ENCODE measurements at places on chromosomes 3 and 15.

- DNase-seq: peak; percentile 78
Measured at GRCh38 chr3:126245811-126246727, 65.7 kb upstream of the ALDH1L1 start.

- DNase-seq: no peak
Measured at GRCh38 chr15:73723191-73723590, 30.0 kb downstream of the INSYN1 start.

DNA sequence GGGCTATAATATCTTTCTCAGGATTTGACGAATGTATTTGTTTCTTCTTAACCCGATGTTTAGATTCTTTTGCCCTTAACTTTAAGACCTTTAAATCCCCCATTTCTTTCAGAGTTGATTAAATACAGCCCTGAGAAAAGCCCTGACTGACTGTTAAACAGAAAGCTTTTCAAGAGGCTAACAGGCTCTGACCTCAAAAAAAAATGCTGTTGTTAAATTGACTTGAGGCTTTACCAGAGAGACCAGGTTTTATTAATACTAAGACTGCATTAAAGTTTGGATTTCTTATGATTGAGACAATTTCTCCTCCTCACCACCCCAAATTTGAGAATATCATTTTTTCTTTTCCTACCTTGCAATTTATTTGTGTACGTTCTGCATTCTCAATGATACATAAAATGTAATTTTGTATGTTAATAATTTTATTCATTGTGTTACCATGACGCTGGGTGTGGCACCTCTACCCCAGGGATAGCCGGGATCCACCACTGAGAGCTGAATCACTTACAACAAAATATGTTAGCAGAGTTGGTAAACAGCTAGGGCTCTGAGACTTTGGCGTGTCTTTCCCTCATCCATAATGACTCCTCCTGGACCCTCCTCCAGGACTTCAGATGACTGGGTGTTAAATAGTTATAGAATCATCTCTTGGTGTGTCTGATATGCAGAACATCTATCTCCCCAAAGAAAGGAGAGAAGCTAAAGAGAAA is 753.5 kb downstream of the NAALADL2 start:
- no peak for DNase-seq

DNA sequence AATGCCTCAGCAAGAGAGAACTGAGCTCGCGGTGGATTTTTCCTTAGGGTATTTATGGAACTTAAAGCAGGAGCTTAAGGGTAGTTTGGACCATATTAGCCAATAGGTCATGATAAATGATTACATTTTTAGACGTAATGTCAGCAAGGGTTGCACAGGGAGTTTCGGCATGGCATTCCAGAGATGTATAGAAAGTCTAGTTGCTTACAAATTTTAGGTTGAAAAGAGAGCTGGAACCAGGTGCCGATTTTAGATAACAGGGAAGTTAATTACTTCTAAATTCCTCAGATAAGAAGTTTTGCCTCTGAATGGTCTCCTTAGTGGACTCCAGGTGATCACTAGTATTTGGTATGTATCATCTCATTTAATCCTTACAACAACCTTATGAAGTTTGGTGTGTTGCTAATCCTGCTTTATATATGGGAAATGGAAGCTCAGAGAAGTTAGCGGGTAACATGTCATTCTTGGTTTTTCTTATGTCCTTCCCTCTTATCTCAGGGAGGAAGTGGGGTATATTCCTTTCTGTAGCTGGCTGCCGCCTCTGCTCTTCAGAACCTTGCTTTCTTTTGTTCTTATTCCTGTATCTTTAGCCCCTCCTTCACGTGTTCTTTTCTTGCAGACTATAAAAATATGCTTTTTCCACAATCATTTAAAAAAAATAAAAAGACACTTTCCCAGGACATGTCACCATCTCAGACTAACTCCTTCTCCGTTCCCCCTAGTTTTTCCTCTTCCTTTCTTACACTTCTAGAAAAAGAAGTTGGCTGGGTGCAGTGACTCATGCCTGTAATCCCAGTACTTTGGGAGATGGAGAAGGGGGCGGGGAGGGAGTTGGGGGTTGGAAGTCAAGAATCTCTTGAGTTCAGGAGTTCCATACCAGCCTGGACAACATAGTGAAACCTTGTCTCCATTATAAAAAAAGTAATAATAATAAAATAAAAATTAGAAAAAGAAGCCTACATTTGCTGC is 25.7 kb downstream of the IQGAP1 start:
- no peak for DNase-seq

DNA sequence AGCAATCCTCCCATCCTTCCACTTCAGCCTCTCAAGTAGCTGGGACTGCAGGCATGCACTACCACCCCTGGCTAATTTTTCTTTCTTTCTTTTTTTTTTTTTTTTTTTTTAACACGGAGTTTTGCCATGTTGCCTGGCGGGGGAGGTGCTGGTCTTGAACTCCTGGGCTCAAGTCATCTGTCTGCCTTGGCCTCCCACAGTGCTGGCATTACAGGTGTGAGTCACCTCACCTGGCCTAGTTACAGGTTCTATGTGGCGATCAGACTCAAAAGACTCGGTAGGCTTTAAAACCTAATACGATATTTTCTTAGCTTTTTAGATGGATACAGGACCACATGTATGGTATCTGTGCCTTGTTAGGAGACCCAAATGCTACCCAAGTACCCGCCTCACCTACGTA is 14.0 kb upstream of the SLC25A26 start:
- no peak for DNase-seq

DNA sequence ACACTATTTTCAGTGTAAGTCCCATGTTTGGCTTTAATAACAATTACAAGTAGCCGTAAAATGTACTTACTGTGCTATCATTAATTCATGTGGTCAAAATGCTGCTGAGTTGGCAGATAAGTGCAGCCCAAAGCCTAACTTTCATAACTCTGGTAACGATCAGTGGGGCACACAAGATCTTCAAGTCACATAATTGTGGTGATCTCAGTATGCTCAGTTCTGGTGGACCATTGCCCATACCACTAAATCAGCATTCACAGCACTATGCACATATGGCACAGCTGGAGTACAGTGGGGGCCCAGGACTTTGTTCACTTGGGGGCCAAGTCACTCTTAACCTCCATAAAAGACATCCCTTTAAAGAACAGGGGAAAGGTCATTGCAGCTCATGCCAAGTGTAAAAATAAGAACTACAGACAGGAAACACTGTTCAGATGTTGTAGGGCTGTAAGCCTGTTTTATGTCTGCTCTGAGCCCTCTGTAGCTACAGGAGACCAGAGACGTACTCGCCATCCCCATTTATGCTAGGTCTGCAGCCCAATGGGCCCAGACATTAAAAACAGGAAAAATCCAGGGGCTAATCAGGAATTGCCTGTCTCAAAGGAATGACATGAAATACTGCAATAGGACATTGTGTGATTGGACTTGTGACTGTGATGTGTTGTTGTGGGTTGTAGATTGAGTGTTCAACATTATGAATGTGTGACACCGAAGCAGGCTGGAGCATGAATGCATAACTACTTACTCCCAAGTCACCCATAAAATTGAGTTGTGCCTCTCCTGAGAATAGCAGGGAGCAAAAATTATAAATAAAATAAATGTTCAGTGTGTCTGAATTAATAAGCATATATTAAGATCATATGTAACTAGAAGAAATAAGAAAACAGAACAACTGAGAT is 282.5 kb upstream of the EPHA3 start:
- DNase-seq: no peak

DNA sequence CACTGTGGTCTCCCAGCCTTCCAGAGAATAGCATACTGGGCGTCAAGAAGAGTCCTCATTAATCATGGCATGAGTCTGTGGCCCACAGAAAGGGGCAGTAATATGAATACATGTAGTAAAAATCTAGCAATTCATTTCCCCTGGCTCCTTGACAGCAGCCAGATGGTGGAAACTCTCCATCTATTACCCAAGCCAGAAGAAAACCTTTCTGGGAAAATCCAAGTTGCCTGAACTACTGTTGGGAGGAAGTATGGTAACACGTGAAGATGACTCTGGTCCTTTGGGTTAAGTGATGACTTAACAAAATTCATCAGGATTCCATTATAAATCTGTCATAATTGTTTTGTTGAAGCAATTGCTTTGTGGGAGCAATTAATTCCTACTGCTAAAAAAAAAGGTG is 530.5 kb downstream of the FHIT start:
- no peak for DNase-seq

- DNase-seq: no peak
Measured at GRCh38 chr15:30940359-30940758, 36.6 kb downstream of the FAN1 start.

DNA sequence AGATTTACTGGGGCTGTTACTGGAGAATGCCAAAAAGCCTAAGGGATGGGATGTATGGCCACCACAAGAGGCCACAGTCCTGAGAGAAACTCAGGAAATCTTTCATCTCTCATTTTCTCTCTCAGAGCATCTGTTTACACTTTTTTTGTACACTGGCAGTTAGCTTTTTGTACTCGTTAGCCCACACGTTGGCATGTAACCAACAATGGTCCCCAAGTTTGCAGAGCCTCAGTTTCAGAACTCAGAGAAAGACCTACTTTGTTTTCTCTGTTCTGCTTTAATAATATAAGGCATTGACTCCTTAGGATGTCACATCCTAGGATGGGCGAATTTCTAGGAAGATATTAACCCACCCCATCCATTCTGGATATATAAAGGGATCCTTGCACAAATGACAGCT is 183.5 kb downstream of the SUCNR1 start:
- no peak for DNase-seq

GRCh38 chr15:52786436-52787122 is 3.6 kb downstream of the ONECUT1 start:
- DNase-seq: no peak

GRCh38 chr15:65939901-65940617 is 70.8 kb downstream of the RAB11A start:
- no peak for DNase-seq

DNA sequence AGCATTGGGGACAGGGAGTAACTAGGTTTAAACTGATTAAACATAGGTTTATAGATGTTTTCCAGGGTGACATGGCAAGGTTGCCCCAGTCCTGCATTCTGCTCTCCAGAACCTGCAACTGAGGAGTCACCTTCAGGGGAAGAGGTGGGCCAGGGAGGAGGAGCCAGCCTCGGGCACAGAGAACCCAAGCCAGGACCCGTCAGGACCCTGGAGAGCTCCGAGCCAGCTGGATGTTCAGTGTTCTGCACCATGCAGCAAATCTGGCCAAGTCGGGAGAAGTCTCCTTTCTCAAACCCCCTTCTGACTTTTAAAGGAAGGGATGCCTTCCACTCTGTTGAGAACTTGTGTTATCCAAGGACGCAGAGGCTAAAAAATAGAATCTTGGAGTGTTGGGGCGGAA is 62.1 kb upstream of the SLC6A11 start:
- peak; percentile 72 for DNase-seq

DNA sequence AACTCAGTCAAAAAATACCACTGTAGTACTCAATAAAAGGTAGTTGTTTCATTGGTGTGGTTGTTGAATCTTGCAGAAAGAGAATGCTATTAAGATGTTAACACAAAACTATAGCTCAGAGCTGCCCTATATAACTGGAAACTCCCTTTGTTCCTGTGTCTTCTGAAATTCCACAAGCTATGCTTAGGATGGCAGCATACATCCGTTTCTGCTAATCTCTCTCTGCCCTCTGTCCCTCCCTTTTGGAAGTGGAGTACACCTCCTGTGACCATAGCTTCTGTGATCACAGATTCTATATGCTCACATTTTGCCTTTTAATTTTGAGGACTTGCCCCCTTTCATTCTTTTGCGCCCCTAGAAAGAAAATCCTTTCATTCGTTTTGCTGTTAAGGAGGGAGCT is 33.7 kb downstream of the ARPP21 start:
- no peak for DNase-seq

DNA sequence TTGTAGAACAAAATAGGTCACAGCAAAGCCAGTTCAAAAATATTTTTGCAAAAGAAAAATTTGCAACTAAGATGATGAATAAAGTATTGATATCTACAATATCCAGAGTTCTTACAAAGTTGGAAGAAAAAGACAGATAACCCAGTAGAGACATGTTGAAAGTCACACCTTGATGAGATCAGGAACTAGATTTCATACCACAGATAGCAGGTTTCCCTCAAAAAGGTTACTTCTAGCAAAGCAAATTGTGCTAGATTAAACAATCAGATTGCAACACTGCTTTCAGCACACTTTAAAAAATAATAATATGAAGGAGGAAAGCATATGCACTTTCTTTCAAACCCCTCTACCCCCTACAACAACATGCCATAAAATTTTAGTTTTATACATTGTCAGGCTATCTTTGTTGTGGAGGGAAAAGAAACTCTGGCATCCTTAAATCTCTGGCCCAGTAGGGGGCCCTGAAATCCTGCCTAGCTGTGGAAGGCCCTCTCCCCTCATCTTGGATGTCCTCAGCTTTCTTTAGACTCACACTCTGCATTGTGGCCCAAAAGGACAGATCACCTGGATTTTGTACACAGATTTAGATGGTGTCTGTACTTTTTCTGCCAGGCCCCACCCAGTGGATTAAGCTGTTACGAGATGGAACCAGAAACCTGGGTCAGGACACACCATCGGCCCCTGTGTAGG is 50.9 kb downstream of the CCR3 start:
- no peak for DNase-seq

- no peak for DNase-seq
Measured at GRCh38 chr3:34780973-34781372, 858.4 kb upstream of the ARPP21 start.
